ENCODE measurements at places on chromosomes 16 and 17. TPM values are rescaled to one million over a fixed set of nuclear protein-coding genes. Genes with fewer than 3 reads are reported as not detected.

MYL11 gene
- total RNA-seq: not detected

CACNG3 gene
- total RNA-seq: not detected

TNP2 gene
- total RNA-seq: not detected

ORC6 gene
- 5.4 TPM for total RNA-seq

NPTX1 gene
- under 0.01 TPM for total RNA-seq

ABI3 gene
- total RNA-seq: 12.9 TPM

ZNF830 gene
- total RNA-seq: 17.5 TPM
